ENCODE measurements at places on chromosomes 1 and 21. TPM values are rescaled to one million over a fixed set of nuclear protein-coding genes. Genes with fewer than 3 reads are reported as not detected.

GRCh38 chr1:199858171-199858570 is 169.3 kb upstream of the NR5A2 start:
- DNase-seq: no peak

- DNase-seq: peak; percentile 6
Measured at GRCh38 chr1:81125672-81126071, 675.1 kb upstream of the ADGRL2 start.

- DNase-seq: peak; percentile 64
Measured at GRCh38 chr1:48493970-48494769, 22.2 kb upstream of the SPATA6 start.

DNA sequence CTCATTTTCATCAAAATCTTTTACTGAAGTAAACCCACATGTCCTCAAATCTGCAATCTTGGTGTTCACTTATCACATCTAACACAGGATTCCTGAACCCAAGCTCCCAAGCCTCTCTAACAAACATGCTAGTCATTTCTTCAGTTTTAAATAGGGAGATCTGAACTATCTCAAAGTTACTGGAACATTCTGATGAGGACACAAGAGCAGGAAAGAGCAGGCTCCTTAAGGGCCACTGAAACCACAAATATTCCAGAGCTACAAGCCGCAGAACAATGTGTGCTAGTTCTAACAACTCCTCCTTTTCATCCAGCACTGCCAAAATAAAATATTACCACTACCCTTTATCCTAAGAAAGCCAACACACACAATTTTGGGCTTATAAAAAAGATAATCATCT is 38.9 kb downstream of the WARS2 start:
- no peak for DNase-seq

GRCh38 chr21:34899760-34900159 is 149.3 kb downstream of the RUNX1 start:
- no peak for DNase-seq

- DNase-seq: peak; percentile 69
Measured at GRCh38 chr21:33948096-33948950, 32.7 kb upstream of the ATP5PO start.

- DNase-seq: no peak
Measured at GRCh38 chr1:231883382-231883781, 256.8 kb downstream of the DISC1 start.

DNA sequence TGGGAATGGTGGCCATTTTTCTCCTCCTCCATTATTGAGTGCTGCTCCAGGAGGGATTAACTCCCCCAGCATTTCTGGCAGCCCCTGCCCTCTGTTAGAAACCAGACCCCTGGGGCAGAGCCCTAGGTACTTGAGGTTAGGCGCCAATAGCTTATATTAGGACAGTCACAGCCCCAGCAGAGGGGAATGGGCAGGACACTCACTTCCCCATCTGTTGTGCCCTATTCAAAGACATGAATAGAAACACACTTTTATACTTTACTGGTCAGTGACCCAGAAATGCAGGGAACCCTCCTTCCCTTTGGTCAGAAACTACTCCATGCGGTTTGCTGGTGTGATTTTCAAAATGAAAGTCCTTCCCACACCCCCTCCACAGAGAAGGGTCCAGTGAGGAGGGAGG is 267.7 kb downstream of the PTBP2 start:
- no peak for DNase-seq

GRCh38 chr1:105485207-105485606 is 1571.3 kb upstream of the PRMT6 start:
- no peak for DNase-seq

DNA sequence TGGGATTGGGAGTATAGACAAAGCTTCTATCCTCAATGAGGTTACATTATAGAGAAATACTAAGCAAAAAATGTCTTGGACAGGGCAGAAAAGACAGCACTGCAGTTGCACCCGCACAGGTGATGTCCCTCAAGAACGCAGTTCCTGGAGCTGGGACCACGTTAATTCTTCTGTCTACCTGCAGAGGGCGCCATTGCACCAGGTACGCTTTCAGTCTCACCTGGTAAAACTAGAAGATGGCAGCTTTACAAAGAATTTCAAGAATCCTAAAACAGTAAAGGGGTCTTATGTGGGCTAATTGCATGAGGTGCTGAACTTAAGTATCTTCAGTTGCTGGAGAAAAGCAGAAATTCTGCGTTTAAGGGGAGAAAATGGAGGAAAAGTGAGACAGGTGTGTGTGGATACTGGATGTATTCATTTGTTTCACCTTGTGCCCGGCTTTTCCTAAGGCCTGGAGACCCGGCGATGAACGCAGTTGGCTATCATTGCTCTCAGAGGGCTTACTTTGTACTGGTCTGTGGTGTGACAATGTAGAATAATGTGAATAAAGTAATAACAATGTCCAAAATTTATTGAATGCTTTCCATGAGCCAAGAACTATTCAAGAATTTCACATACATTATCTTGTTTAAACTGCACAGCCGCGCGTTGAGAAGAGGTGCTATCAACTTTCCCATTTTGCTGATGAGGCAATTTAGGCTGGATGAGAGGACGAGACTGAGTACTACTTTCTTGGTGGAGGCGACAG is 276.3 kb upstream of the GREM2 start:
- DNase-seq: peak; percentile 68

GRCh38 chr1:158942490-158942889 is 11.1 kb downstream of the PYHIN1 start:
- no peak for DNase-seq

Gene LMX1A
- polyA plus RNA-seq: 0.45 TPM

Gene RHD
- polyA plus RNA-seq: 0.93 TPM
